ENCODE measurements at places on chromosomes 7 and 10.

DNA sequence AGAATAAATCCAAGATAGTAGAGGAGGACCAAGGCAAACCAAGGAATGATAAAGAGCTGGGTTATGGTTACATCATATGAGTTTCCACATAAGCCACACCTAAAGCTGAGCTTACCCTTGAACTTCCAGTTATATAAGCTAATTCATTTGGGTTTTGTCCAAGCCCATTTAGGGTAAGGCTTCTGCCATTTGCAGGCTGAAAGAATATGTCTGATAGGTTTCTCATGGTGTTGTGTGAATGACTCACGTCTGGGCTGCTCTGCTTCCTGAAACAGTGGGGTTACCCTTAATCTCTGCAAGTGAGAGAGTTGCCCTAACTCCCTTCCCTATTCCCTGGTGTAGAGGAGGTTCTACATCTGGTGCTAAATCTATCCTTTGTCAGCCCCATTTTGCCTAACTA is 60.8 kb downstream of the PTTG1IP2 start:
- no peak for DNase-seq

DNA sequence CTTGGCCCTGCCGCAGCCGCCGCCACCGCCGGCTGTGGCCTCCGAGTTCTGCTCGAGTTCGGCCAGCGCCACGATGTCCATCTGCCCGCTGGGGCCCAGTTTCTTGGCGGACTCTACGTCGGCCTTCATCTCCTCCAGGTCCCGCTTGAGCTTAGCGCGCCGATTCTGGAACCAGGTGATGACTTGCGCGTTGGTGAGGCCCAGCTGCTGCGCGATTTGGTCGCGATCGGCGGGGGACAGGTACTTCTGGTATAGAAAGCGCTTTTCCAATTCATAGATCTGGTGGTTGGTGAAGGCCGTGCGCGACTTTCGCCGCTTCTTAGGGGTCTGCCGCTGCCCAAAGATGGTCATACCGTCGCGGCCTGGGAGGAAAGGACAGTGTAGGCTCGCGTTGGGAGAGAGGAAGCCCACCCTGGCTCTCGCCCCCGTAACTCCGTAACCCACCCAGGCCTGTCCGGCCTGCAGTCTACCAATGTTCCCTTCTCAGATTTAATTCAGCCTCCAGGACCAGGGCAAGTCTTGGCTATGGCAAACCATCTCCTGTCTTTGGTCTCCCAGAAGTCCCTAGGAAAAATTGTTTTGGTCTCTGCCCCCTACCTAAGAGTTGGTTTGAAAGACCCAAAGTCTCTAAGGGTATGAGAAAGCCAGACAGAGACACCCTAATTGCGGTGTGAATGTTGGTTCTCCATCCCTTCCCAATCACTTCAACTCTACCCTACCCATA is 1.7 kb downstream of the LBX1 start:
- no peak for DNase-seq

- no peak for DNase-seq
These were observed 50.4 kb downstream of the ADD3 start for GRCh38 chr10:110058212-110058611.

DNA sequence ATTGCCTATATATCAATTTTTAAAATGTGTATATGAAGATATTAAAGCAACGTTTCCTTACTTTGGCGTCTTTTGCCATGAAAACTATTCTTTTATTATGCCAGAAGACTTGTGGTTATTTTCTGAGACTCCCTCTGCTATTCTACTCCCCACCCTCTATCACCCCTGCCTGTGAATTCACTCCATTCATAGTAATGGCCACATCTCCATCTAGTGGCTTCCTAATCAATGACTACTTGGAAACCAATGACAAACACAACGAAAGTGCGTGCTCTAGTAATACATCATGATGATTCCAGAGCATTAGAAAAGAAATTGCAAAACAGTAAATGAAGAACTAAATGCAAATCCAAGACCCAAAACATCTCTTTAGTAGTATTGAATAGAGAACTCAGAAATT is 186.7 kb upstream of the HGF start:
- DNase-seq = peak; percentile 5

- no peak for DNase-seq
These were observed 89.1 kb downstream of the CDK6 start for GRCh38 chr7:92747041-92747835.

Measured in H54 (cell line).